ENCODE measurements at places on chromosomes 1 and 21.

- no peak overlapping the region for H3K27ac ChIP-seq
- H3K27me3 ChIP-seq = no peaks in the 10 kb centered on the region
- no peaks in the 10 kb centered on the region for H3K36me3 ChIP-seq
- H3K4me1 ChIP-seq = peaks cover 1% of the 10 kb centered on the region
- DNase-seq = peak; percentile 66
- no peak overlapping the region for H3K4me3 ChIP-seq
These were observed 110.5 kb upstream of the UBE2U start for GRCh38 chr1:64092851-64093371.

DNA sequence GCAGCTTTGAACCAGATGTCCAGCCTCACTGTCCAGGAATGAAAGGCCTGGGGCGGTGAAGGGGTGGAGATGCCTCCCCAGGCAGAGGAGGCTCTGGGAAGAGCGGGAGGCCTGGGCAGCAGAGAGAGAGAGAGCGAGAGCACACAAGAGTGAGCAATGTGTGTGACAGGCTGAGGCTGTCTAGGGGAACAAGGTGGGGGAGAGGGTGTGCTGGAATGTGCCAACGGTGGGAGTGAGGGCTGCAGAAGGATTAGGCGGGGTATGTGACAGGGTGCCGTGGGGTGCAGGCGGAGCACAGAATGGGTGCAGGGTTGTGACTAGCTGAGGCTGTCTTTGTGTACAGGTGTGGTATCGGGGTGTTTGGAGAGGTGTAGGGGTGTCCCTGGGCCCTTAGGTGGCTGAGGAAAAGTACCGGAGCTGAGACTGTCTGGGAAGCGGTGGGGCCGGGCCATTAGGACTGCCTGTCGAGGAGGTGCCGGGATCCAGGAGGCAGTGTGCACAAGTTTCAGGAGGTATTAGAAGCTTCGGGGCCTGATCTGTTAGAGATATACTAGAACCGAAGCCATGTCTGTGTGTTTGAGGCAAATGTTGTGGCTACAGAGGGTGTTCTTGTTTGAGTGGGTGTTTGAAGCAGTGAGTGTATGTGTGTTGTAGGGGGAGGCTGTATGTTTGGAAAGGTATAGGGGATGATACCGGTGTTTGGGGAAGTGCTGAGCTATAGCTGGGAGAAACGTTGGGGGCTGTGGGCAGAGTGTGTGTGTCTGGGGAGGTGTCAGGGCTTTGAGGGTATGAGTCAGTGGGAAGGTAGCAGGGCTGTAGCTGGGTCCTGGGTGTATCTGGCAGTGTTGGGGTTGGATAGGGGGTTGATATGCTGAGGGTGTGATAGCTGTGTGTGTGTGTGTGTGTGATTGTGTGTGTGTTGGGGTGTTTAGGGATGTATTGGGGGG is 9.1 kb downstream of the AHDC1 start:
- no peaks in the 10 kb centered on the region for H3K27me3 ChIP-seq
- H3K36me3 ChIP-seq = peaks cover 10% of the 10 kb centered on the region
- peak overlapping the region; percentile 3 for H3K4me3 ChIP-seq
- DNase-seq = peak; percentile 64
- H3K4me1 ChIP-seq = peaks cover 96% of the 10 kb centered on the region

DNA sequence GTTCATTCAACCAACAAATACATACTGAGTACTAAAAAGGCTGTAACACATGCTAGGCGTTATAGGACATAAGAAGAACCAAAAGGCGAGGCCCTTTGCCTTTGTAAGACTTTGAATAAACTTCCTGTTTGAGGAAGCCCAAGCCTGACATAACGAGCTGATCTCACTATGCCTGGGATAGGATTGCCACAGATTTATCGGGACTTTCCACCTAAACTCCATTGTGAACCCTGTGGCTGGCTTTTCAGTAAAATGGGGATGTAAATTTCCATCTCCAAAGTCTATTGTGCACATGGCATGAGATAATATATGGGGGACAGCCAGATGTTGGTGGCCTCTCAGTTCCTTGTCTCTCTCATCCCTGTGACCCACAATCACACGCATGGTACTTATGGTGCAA is 41.9 kb downstream of the LMO4 start:
- H3K27me3 ChIP-seq = no peaks in the 10 kb centered on the region
- peak; percentile 23 for DNase-seq
- H3K4me1 ChIP-seq = no peaks in the 10 kb centered on the region
- no peaks in the 10 kb centered on the region for H3K36me3 ChIP-seq
- H3K4me3 ChIP-seq = no peak overlapping the region

DNA sequence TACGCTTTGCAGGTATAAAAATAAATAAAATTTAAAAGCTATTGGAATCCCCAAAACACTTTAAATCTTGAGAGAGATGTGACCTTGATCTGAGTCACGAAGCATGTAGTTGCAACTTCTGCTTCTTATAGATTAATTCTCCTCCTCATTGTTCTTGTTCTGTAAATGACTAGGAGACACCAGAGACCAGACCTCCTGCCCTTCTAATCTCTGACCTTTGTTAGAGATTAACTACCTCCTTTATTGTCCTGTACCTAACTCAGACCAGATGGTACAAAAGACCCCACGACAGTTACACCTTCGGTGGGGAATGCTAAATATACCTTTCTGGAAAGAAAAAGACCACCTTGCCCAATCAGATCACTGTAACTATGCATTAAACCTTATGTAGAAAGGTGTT is 76.9 kb upstream of the NEK2 start:
- H3K27me3 ChIP-seq = no peaks in the 10 kb centered on the region
- DNase-seq = no peak
- H3K4me1 ChIP-seq = no peaks in the 10 kb centered on the region
- peaks cover 8% of the 10 kb centered on the region for H3K36me3 ChIP-seq
- no peak overlapping the region for H3K4me3 ChIP-seq
- no peak overlapping the region for H3K27ac ChIP-seq

DNA sequence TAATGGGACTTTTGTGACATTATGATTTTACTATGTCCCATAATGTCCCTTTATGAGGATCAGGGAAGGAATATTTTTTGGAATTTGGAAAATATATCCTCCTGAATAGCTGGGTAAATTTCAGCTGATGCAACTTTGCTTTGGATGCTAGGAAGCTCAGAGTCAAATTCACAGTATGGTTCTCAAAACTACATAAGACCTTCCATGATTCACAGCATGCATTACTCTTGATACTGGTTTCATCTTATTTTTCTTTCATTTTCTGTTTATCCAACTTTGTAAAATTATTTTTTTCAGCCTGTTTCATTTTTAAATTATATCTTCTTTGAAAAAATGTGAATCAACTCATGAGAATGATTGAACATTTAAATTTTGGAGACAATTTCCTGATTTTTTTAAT is 160.2 kb downstream of the ATP6V1G3 start:
- H3K36me3 ChIP-seq = no peaks in the 10 kb centered on the region
- no peak overlapping the region for H3K4me3 ChIP-seq
- no peaks in the 10 kb centered on the region for H3K27me3 ChIP-seq

DNA sequence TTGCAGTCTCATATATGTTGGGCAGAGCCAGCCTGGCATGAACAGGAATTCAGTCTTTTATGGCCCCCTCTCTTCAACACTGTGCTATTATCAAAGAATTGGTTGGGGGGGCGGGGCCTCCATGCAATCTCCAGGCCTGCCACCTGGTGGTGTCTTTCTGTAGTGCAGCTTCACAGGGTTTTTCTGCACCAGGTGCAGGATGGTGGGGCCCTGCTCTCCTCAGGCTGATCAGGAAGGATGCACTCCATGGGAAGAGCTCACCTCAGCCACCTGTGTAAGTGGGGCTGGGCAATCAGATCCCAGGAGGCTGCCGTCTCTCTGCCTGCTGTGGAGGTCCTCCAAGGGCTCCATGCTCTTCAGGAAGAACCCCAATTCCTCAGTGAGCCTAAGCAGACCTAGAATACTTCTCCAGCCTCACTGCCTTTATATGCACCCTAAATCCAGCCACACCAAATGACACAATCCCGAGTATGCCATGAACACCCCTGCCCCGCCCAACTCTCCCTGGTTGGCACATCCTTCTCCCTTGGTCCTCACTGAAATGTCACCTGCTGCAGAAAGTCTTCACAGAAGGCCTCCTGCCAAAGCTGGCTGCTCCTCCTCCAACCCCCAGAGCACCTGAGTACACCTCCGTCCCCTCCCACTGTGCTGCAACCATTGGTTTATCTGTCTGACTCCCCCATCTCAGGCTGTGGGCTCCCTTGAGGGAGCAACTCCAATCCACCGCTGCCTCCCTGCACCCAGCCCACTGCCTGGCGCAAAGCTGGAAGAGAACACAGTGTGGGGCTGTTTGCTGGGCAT is 16.5 kb downstream of the STK40 start:
- no peak overlapping the region for H3K4me3 ChIP-seq
- peak; percentile 75 for DNase-seq
- peaks cover 20% of the 10 kb centered on the region for H3K36me3 ChIP-seq
- no peaks in the 10 kb centered on the region for H3K27me3 ChIP-seq
- H3K4me1 ChIP-seq = peaks cover 46% of the 10 kb centered on the region

- peaks cover 67% of the 10 kb centered on the region for H3K4me1 ChIP-seq
- H3K27ac ChIP-seq = no peak overlapping the region
- H3K4me3 ChIP-seq = no peak overlapping the region
- H3K27me3 ChIP-seq = no peaks in the 10 kb centered on the region
These were observed 27.1 kb downstream of the SNAP47 start for GRCh38 chr1:227762231-227762911.

GRCh38 chr1:97630948-97631347 is 289.9 kb downstream of the DPYD start:
- DNase-seq = peak; percentile 59
- H3K36me3 ChIP-seq = no peaks in the 10 kb centered on the region
- H3K4me1 ChIP-seq = no peaks in the 10 kb centered on the region
- H3K4me3 ChIP-seq = no peak overlapping the region
- no peaks in the 10 kb centered on the region for H3K27me3 ChIP-seq

Measured in mesenchymal stem cell (in vitro differentiated cells and primary cell).